Activated CD4-positive, alpha-beta T cell treated with anti-CD3 and anti-CD28 coated beads, Interleukin-2, amount 50 U/mL, for 1 hour (primary cell): ENCODE measurements at places on chromosomes 1 and 21.

GRCh38 chr1:228272331-228272791 lies 64.5 kb downstream of the OBSCN start:
- no peak for DNase-seq

- no peak for DNase-seq
Measured at GRCh38 chr1:198934426-198934825, 295.6 kb downstream of the PTPRC start.

DNA sequence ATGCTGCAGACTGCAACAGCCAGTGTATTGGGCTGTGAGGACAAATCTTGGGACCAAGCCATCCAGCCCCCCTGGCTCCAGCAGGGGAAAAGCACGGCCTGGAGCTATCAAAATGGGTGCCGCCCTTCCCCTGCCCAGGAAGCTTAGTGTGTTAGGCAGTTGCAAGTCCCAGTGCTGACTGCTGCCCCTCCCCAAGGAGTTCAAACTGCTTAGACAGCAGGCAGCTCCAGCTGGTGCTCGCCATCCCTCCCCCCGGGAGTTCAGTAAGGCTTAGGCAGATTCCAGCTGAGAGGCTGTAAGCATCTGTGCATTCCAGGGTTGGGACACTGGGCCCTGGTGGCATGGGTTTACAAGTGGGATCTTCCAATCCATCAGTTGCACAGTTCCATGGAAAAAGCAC lies 579.6 kb upstream of the NR5A2 start:
- DNase-seq = no peak

GRCh38 chr1:153220606-153221303 lies 3.4 kb downstream of the PRR9 start:
- DNase-seq = no peak

DNA sequence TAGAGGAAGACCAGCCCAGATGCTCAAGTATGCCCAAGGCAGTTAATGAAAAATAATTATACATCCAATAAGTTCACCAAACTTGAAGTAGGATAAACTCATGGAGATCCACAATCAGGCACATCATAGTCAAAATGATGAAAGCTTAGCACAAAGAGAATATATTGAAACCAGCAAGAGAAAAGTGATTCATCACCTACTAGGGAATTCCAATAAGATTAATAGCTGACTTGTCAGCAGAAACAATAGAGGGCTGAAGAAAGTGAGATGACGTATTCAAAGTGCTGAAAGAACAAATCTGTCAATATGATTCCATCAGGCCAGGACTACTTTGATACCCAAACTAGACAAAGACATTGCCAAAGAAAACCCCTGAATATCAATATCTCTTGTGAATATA lies 251.7 kb upstream of the BEND5 start:
- DNase-seq = no peak

GRCh38 chr1:167943541-167943940 lies 6.7 kb upstream of the MPC2 start:
- DNase-seq = no peak

DNA sequence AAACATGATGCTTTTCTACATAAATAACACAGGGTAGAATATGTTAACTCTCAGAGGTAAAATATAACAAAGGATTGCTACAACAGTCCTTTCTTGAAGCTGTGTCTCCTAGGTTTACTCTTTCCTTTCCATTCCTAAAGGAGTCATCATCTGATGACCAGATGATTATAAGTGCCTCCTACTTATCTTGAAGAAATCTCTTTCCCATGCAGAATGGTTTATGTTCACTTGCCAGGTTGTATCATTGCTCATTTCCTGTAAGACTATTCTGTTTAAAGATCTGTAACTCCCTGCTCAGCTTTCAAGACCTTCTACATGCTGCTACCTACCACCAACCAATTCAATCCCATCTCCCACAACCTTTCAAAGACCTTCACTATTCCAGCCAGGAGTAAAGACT lies 51.5 kb upstream of the PTCH2 start:
- DNase-seq = no peak

DNA sequence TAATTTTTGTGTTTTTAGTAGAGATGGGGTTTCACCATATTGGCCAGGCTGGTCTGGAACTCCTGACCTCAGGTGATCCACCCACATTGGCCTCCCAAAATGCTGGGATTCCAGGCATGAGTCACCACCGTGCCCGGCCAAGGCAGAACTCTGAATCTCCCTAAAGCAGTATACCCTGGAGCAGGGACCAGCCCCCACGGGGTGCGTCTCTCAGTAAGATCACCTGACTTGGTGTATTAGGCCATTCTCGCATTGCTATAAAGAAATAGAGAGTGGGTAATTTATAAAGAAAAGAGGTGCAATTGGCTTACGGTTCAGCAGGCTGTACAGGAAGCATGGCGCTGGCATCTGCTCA lies 14.2 kb downstream of the DFFB start:
- no peak for DNase-seq

DNA sequence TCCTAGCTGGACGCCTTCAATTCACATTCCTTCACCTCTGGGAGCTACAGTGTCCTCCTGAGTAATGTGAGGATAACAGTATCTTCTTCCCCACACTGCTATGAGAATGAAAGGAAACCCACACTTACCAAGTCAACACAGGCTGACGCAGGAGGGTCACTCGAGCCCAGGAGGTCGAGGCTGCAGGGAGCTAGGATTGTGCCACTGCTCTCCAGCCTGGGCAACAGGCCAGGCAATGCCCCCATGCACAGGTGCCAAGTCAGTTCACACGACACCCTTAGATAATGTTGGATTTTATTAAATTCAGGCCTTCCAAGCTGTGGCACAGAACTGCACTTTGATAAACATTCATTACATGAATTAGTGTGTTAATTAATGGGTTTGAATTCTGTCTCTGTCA lies 31.9 kb downstream of the MATN1 start:
- DNase-seq = no peak

DNA sequence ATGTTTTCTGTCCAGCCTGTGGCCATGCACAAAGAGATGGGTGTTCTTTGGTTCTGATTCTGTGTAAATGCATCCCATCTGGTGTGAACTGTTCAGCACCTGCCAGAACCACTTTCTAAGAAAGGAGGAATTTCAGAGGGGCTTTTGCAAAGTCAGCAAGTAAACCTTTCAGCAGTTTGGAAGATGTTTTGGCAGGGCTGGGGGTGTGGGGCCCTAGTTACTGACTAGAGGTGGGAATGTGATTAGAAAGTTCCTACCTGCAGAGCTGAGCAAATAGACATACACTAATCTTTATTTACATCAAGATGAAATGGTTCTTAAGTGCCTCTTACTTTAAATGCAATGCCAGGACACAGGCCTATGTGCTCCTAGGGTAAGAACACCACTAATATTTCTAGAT lies 378.1 kb upstream of the USP24 start:
- no peak for DNase-seq

- DNase-seq = peak; percentile 34
Measured at GRCh38 chr1:181936768-181937581, 124.5 kb downstream of the ZNF648 start.

DNA sequence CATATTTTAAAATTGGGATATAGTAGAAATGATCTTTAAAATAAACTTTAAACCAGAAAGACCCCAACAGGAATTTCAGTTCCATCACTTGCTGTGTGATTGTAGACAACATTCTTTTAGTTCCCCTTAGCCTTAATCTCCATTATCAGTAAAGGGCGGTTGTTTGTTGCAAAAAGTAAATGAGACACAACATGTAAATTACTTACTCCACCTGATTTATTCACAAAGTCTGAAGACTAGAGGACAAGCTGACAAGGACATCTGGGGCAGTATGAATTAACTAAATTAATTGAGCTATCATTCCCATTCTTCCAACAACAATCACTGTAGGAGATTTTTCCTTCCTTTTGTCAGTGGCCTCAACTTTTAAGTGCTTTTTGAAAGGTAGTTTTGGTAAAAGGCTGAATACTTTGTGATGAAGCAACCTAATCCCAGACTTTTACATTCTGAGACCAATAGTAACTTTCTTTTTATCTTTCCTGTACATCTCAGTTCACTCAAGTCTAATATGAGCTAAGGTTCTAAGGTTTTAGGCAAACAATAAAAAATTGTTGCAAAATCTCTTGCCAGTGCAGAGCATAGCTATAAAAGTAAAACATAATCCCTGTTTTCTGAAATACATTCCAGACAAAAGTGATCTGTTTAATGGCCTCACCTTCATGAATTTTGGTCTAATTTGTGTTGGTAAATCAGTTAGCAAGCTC lies 6.2 kb downstream of the SLC19A2 start:
- no peak for DNase-seq

DNA sequence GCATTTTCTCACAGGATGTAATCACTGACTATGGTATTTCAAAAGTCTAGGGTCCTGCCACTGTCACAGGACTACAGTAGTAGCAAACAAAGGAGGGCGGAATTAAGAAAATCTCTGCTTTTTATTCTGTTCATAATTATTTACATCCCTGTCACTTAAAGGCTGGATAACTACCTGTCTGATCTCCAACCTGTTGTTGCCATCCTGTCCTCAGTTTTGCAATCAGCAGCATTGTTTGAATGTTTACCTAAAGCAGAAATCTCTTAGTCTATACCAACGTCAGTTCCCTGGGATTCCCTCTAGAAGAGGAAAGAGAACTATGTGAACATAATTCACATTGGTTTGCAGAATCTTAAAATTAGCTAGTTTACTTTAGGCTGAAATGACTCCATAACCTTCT lies 218.5 kb downstream of the PBX1 start:
- no peak for DNase-seq

DNA sequence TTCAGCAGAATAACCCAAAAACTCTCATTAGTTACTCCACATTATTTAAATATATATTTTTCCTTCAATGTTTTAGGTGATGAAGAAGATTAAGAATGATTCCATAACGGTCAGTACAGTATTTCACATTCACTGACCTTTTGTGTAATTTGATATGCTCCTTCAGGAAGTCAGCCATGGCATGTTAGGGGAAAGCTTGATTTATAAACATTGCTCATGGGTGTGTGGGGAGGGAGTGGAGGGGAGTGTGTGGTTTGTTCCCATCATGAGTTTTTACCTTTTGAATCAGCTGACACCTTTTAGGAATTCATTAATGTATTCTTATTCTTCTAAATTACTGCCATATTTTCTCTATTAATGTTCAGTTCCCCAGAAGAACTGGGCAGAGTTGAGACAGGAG lies 240.2 kb downstream of the ATG4C start:
- no peak for DNase-seq

DNA sequence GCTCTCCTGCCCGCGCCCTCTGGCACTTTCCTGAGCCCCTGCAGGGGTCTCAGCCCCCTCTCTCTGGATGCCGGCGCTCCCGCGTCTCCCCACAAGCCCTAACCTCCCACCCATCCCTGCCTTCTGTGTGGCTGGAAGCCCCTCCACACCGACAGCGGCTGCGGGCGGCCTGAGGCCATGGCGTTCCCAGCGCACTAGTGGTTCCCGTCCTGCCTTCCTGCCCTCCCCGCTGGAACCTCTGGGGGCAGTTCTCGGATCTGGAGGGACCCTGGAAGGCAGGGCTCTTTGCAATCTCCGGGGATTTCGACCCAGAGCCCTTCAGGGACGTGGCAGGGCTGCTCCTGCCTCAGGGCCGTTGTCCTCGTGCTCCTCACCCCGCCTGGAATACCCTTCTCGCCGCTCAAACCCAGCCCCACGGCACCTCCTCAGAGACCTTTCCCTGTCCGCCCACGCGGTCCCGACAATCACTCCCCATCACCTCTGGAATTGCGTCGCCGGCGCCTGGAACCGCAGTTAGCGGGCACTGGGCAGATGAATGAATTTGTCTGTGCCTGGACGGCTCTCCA lies 493 bp upstream of the ESPN start:
- DNase-seq = no peak

DNA sequence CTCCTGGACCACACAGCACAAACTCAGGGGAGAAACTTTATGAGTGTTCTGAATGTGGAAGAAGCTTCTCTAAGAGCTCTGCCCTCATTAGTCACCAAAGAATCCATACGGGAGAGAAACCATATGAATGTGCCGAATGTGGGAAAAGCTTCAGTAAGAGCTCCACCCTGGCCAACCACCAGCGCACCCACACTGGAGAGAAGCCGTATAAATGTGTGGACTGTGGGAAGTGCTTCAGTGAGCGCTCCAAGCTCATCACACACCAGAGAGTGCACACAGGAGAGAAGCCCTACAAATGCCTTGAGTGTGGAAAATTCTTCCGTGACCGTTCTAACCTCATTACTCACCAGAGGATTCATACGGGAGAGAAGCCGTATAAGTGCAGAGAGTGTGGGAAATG lies 22.5 kb downstream of the ZSCAN20 start:
- no peak for DNase-seq

DNA sequence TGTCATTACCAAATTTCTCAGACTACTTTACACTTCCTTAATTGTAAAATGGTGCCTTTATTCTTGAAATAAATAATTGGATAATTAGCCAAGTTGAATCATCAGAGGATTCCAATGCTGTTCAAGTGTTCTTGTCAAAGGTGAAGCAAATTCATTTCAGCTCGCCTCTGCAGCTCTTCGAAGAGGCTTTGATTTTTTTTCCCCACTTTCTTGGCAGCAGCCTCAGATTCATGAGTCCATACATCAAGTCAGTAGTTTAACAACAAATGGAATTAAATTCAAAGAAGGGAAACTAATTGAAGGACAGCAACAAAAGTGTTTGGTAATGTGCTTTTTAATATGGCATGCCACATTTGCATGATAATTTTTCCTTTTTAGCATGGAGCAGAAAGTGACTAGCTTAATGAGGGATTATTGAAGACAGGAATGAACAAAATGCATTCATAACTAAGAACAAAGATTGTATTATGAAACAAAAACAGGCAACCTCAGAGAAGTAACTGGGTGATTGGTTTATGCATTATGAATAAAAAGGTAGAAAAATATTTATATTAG lies 239.0 kb downstream of the USH2A start:
- DNase-seq = no peak

GRCh38 chr1:9135073-9135836 lies 6.4 kb upstream of the GPR157 start:
- no peak for DNase-seq

DNA sequence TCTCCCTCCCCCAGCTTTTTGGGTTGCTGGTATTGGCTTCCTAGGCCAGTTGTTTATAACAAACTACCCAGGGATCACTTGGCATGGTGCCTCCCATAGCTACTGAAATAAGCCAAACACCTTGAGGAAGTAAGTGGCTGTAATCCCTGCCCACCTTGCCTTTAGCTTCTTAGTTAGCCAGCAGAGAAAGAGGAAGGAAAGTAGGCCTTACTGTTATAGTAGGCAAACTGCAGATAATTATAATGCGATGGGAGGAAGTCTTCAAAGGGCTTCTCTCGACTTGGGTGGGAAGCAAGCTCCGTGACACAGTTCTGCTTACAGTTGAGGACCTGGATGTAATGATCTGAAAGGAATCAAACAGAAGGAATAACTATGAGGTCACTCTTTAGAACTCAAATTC lies 8.2 kb downstream of the P3H1 start:
- DNase-seq = no peak

GRCh38 chr1:181124291-181124751 lies 35.8 kb downstream of the IER5 start:
- no peak for DNase-seq

DNA sequence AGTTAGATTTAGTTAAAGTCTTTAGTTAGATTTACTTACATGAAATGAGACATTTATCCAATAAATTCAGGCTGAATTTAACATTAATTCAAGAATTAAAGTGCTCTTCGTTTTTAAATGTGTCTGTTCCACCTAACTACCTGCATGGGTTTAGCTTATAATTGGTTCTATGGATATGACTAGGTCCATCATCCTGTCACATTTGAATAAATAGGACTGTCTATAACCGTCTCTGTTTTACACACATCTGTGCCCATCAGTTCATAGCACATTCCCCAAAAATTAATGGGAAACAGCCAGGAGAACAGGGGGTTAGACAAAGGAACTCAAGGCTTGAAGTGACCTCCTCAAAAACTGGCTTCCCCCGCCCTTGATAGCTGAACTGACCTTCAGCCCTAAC lies 219.6 kb downstream of the MRPL39 start:
- no peak for DNase-seq

GRCh38 chr21:36813052-36813451 lies 114.1 kb downstream of the SIM2 start:
- DNase-seq = no peak
